Stimulated activated CD8-positive, alpha-beta memory T cell treated with anti-CD3 and anti-CD28 coated beads, Interleukin-7, amount 100 ng/mL, for 1 hour (primary cell): ENCODE measurements at places on chromosomes 11 and 22.

DNA sequence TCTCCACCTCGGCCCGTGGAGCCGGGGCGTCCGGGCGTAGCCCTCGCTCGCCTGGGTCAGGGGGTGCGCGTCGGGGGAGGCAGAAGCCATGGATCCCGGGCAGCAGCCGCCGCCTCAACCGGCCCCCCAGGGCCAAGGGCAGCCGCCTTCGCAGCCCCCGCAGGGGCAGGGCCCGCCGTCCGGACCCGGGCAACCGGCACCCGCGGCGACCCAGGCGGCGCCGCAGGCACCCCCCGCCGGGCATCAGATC is 439 bp downstream of the YAP1 start:
- DNase-seq: no peak

DNA sequence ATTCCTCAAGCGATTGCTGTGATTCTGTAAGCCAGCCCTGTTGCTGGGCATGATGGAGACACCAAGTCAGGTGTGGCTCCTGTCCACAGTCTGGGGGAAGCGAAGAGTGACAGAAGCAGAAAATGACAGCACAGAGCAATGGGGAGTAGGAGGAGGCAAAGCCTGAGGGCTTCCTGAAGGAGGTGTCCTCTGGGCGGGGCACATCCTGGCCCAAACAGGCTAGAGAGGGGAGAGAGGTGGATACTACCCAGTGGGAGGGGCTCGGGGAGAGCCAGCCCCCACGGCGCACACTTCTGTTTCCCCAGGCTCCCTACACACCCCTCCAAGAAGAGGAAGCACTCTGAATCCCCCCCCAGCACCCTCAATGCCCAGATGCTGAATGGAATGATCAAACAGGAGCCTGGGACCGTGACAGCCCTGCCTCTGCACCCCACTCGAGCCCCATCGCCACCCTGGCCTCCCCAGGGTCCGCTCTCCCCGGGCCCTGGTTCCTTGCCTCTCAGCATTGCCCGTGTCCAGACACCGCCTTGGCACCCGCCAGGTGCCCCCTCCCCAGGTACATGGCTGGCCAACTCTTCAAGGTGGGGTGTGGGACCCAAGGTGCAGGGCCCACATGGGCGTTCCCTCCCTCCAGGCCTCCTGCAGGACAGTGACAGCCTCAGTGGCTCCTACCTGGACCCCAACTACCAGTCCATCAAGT is 18.9 kb downstream of the MYRF start:
- DNase-seq: no peak

GRCh38 chr11:130652671-130653335 is 204.4 kb downstream of the ADAMTS15 start:
- DNase-seq: no peak

DNA sequence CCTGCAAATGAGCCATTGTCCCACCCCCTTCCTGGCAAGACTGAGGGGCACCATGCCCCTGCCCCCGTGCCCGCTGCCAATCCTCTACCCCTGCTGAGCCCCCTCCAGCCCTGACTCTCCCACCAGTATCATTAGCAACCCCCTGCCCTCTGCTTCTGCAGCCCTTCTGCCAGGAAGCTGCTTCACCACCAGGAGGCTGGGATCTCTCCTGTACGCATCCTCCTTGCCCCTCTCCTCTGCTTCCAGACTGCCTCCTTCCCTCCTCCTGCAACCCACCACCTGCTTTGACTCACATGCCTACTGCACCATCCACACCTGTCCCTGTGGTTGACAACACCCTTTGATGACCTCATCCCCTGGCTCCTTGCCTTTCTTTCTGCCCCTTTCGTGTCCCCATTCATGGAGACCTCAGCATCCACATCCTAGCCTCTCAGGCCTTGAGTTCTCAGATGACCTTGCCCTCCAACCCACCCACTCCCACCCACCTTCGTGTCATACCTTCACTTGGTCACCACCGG is 13.4 kb upstream of the PNPLA3 start:
- no peak for DNase-seq

DNA sequence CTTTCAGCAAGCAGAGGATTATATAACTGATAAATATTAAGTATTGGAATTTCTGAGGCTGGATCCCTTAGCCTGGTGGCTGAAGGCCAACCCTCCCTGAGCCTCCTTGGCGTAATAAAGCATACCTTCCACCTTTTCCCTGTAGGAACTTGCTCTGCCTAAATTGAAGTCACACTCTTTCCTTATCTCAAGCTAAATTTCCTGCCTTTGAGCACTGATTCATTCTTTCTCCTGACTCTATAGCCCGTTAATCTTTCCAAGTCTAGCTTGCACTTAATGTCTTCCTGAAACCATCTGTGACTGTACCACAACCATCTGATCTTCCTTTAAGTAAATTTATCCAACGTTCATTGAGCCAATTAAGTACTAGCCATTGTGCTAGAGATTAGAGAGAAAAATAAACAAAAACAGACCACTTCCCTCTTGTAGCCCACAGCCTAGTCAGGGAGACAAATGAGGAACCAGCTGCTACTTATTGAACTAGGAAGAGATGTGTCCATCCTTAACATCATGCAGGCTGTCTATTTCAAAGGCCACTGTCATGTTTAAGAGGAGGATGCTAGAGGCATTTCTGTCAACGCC is 62.9 kb downstream of the GRK3 start:
- no peak for DNase-seq

DNA sequence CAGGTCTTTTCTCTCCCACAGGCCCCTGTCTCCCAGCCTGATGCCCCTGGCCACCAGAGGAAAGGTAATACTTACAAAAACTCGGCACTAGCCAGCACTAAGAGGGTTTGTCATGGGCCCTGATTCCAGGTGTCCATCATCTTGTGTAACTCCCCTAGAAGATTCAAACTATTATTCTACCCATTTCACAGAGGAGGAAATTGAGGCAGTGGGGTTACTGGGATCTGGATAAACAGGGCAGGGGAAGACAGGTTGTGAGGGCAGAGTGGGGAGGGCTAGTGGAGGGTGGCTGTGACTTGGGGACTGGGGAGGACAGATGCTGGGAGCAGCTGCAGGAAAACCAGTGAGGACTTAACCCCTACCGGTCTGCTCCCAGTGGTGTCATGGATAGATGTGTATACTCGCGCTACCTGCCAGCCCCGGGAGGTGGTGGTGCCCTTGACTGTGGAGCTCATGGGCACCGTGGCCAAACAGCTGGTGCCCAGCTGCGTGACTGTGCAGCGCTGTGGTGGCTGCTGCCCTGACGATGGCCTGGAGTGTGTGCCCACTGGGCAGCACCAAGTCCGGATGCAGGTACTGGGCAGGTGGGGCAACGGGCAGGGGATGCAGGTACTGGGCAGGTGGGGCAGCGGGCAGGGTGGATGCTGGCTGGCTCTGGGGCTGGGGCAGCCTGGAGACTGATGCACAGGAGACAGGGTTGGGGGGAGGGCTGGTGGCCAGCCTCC is 1.2 kb downstream of the VEGFB start:
- DNase-seq: no peak

DNA sequence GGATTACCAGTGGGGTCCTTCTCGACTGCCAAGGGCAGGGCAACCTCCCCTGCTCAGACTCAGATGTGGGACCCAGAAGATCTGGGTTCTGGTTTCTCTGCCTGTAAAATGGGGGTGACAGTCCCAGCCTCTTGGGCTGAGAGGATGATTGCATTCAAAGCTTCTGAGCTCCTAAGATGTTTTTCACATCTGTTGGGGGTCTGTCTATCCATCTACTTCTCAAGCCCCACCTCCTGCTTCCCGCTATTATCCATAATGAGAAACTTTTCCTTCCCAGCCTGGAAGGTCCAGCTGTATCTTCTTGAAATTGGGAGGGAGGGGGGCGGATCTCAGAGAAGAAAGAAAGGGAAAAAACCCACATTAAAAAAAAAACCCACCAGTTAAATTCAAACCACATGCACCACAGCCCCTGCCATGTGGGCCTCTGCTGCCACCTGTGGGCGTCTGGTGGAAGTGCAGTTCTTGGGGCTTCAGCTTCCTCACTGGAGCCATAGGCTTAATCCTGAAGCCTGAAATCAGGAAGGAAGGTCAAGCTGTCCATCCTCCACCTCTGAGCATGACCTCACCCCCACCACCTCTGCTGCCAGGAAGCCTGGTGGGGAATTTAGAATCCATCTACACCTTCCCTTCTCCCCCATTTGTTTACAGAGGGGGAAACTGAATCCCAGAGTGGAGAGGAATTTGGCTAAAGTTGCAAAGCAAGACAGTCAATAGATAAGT is 27.3 kb downstream of the ARHGEF17 start:
- peak; percentile 55 for DNase-seq

DNA sequence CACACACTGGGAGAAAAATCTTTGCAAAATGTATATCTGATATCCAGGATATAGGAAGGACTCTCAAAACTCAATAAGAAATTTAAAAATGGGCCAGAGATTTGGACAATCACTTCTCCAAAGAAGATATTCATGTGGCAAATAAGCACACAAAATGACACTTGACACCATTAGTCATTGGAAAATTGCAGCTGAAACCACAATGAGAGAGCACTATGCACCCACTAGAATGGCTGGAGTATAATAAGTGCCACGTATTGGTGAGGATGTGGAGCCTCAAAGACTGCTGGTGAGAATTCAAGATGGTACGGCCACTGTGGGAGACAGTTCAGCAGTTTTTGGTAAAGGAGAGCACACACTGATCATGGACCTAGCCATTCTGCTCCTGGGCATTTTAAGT is 12.8 kb upstream of the OSBPL5 start:
- no peak for DNase-seq

DNA sequence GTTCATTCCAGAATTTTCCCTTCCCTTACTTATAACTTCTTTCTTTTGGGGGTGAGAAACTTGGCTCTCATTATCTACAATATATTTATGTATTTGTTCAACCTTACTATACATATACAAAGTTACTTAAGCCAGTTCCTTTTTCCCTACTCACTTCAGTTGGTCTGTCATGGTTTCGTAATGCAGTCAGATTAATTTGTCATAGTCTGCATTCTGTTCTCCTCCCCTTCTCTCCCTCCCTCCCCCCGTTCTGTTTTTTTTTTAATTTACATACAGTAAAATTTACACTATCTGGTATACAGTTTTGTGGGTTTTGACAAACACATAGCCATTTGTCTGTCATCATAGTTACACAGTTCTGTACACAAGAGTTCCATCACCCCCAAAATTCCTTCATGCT is 71.8 kb upstream of the ADORA2A start:
- no peak for DNase-seq

DNA sequence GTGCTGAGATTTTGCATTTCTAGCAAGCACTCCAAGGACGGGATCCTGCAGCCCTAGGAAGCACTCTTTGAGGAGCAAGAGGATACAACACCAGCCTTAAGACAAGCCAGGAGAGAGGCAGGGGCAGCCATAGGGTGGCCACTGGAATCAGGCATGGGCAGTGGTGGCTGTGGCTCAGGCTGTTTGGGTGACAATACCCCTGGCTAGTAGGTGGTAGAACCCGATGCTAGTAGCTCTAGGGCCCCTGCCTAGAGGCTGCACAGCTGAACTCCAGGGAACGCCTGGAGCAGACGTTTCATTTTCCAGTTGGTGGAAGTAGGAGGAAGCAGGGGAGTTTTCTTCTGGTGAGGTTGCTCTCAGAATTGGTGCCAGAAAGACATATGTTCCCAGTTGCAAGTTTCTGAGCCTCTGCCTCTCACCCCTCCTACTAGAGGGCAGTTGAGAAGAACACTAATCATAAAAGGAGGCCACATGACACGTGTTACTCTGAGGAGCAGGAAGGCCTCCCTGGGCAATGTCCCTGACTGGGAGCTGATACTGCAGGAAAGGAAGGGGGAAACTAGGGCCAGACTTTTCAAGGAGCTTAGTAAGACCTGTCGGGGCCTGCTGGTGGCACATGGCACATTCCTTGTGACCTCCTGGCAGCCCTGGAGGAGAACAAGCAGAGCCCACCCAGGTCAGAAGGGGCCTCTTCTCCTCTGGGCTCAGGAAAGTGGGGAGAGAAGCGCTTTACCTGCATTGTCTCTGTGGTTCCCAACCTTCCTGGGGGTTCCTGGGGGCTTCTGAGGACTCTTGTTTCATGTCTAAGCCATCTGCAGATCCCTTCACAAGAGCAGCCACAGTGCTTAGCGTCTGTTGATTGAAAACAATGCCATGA is 56.6 kb upstream of the DRD2 start:
- DNase-seq: no peak

DNA sequence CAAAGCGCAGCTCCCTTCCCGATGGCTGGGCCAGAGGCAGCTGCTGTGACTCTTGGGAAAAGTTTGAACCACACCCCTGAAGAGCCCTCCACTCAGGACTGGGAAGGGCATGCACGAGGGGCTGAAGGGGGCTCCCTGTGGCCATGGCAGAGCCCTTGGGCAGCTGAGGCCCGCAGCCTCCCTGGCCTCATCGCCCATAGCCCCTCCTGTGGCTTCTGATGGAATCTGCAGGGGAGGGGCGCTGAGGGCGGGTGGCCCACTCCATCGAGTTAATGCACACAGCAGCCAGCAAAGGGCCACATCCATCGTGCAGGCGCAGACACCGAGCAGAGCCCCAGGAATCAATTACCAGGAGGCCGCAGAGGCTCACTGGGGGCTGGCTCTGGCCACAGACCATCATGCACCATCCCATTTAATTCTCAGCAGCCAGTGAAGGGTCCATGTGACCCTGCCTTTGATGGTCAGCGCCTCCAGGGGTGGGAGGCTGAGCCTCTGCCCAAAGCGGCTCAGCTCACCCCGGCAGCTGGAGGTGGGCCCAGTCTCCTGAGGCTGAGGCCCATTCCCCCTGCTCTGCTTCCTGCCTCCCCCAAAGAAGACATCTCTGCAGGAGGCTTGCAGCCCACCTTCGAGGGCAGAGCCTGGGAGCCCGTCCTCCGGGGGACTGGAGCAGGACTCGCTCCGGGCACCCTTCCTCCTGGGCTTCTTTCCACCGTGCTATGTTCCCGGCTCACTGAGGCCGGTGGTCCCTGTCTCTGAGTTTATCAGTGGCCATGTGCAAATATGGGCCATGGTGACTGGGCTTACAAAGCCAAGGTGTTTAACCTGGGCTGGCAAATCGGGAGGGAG is 1410.2 kb downstream of the BRD1 start:
- no peak for DNase-seq

GRCh38 chr11:36121054-36121453 is 168.2 kb downstream of the COMMD9 start:
- DNase-seq: no peak

DNA sequence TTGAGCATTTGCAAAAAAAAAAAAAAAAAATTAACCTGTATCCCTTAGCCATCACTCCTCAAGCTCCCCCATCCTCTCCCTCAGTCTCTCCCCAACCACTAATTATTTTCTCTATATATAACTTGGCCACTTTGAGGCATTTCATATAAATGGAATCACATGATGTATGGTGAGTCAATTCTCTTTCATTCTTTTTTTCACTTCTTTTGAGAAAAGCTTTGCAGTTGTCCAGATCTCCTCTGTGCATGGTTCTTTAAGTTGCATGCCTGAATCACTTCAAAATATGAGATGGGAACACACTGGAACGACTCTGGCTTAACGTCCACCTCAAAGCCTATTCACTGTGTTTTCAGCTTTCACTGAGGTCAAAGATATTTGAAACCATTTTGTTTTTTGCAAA is 40.7 kb downstream of the SHANK2 start:
- no peak for DNase-seq

GRCh38 chr11:34972892-34973291 is 56.5 kb downstream of the PDHX start:
- no peak for DNase-seq
